ENCODE measurements at places on chromosomes 1 and 21. TPM values are rescaled to one million over a fixed set of nuclear protein-coding genes. Genes with fewer than 3 reads are reported as not detected.

The L1TD1 gene
- polyA plus RNA-seq, result not detected

The CFAP107 gene
- polyA plus RNA-seq, result not detected

The GRIK3 gene
- not detected for polyA plus RNA-seq

The CFHR5 gene
- polyA plus RNA-seq, result not detected

The COL11A1 gene
- polyA plus RNA-seq, result not detected

The C1orf35 gene
- 21.9 TPM for polyA plus RNA-seq
